ENCODE measurements at places on chromosomes 7 and 10.

GRCh38 chr7:14590206-14590605 is 312.3 kb downstream of the DGKB start:
- no peak for DNase-seq

- no peak for DNase-seq
These were observed 122.8 kb upstream of the CTTNBP2 start for GRCh38 chr7:117995850-117996650.

DNA sequence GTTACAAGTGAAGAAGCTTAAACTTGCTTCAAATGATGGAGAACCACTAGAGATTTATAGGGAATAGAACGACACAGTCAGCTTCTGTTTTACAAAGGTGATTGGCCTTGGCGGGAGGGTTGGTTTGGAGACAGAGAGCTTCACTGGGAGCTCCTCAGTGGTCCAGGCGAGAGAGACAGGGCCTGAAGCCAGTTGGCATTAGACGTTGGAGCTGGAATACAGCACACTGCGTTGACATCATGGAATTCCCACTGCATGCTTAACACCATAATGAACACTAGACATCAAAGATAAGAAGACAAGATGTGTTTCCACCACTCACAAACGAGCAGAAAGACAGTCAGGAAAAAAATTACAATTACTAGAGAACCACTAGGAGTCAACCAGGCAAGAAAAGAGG is 67.8 kb downstream of the TBXAS1 start:
- no peak for DNase-seq

- no peak for DNase-seq
These were observed 483.0 kb downstream of the MAGI2 start for GRCh38 chr7:78970440-78970916.

DNA sequence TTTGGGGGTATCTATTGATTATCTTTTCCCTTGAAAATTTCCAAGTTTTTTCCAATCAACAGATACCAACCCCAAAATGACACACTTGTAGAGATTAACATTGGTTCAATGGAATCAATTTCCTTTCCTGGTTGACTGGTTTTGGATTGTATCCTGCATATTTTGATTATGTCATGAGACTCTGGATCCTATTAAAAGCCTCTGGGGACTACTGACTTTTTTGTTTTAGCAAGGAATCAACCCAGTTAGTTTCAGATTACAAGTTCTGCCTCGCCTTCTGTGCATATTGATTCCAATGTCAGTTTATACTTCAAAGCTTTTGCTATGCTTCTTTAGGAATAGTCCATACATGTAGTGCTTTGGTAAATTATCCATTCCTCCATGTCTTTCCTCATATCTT is 29.2 kb downstream of the COPG2 start:
- no peak for DNase-seq

GRCh38 chr10:63286754-63287264 is 153.7 kb downstream of the NRBF2 start:
- no peak for DNase-seq

GRCh38 chr7:70695795-70696083 is 436.2 kb upstream of the GALNT17 start:
- no peak for DNase-seq

DNA sequence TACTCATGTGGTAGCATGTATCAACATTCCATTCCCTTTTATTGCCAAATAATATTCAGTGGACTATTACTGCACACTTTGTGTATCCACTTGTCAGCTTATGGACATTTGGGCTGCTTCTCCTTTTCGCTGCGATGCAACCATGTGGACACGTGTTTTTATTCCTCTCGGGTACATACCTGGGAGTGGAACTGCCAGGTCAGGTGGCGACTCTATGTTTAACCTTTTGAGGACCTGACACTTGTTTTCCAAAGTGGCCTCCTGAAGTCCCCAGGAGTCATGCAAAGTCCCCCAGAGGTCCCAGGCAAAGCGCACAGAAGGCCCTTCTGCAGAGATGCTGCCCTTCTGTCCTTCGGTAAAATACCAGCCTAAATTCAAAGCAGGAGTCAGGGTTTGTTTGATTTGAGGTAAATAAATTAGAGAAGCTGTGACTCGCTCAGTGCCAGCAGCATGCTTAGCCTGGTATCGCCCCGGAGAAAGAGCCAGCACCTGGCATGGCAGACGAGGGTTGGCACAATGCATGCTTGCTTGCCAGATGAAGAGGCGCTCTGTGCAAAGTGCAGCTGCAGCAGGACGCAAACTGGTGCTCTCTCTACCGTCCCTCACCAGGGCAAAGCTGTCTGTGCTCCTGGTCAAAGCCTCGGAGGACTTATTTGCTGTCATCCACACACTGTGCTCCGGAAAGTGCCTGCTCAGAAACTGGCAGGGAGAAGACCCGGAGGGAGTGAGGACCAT is 37.8 kb downstream of the HIPK2 start:
- no peak for DNase-seq

- no peak for DNase-seq
These were observed 614.7 kb downstream of the PTPRN2 start for GRCh38 chr7:157972914-157973313.

DNA sequence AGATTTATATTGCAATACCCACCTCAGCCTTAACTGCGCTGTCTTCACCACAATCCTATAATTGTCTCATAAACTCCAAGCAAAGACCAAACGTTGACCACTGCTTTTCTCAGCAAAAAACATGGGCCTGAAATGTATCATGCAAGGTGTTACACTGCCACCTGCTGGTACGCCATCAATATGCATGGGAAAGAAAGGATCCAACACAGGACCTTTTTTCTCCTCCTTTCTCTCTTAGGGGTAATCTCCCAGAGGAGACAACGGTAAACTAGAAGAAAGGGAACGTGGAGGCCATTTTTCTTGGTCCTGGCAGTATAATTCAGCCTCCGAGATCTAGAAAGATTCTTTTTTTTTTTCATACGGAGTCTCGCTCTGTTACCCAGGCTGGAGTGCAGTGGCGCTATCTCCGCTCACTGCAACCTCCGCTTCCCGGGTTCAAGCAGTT is 79.1 kb upstream of the MPP7 start:
- peak; percentile 88 for DNase-seq

- no peak for DNase-seq
These were observed 31.7 kb upstream of the C10orf90 start for GRCh38 chr10:126702181-126702580.

GRCh38 chr7:132856416-132856815 is 225.5 kb downstream of the CHCHD3 start:
- no peak for DNase-seq

- no peak for DNase-seq
These were observed 62.7 kb upstream of the VIPR2 start for GRCh38 chr7:159207393-159207792.

DNA sequence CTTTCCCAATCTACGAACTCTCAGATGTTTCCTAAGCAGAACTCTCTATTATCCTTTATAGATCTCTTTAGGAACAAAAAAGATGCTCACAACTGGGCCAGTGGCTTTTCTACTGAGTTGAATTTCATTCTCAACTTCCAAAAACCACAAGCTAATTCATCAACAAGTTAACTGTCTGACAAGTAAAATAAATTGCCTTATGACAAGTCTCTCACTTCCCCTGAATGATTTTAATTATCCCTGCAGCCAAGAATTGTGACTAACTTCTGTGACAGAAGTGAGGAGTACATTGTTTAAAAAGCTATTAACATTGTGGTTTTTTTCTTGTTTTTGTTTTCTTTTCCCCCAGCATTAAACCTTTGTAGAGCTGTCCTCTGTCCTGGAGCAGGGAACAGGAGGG is 343.1 kb downstream of the HPSE2 start:
- DNase-seq = no peak

GRCh38 chr7:105222953-105223352 is 165.8 kb downstream of the SRPK2 start:
- DNase-seq = no peak

DNA sequence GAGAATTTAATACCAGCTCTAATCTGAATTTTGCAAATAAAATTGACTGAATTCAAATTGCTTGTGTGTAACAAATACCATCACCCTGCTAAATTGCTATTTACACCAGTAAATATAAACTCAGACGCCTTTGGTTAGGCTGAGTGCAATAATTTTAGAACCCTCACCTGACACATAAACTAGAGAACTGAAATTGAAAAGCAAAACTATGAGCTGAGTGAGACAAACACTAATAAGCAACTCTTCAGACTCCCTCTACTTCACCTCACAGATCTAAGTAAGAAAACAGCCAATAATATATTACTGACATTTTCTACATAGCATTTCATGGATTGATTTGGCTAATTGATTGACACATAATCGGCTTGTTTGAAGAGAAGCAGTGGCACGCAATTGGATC is 621.2 kb downstream of the REEP3 start:
- no peak for DNase-seq

DNA sequence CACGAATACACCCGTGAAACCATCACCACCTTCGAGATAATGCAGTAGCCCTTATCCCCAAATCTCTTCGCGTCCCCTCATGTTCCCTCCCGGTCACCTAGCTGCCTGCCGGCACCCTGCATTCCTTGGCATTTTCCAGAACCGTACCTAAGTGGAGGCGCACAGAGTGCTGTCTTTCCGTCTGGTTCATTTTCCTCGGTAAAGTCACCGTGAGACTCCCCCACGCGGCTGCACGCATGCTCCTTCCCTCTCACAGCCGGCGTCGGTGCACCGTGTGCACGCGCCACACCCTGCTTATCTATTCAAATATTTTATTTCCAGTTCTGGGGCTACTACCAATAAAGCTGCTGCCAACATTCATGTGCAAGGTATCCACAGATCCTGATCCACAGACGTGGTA is 65.5 kb upstream of the NKX6-2 start:
- DNase-seq = no peak

GRCh38 chr10:30455816-30456215 is 21.8 kb downstream of the MAP3K8 start:
- no peak for DNase-seq

GRCh38 chr10:113552014-113552413 is 839 bp upstream of the HABP2 start:
- no peak for DNase-seq

DNA sequence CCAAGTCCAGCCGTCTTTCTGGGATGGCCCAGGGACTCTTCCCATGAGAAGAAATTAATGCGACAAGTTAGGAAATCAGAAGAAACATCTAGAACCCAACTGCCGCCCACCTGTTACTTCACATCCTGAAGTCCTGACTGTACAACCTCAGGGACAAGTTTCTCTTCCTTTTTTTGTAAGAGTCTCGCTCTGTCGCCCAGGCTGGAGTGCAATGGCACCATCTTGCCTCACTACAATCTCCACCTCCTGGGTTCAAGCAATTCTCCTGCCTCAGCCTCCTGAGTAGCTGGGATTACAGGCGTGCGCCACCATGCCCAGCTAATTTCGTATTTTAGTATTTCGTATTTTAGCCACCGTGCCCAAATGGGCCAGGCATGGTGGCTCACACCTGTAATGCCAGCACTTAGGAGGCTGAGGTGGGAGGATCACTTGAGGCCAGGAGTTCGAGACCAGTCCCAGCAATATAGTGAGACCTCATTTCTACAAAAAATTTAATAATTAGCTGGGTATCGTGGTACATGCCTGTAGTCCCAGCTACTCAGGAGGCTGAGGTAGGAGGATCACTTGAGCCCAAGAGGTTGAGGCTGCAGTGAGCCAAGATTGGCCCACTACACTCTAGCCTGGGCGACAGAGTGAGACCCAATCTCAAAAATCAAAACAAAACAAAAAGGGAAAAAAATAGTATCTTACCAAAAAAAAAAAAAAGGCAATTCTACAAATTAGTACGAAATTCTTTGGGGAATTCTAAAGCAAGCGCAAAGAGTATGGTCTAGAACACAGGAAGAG is 20.8 kb downstream of the LAT2 start:
- DNase-seq = no peak

GRCh38 chr10:76769582-76769981 is 868.0 kb downstream of the KCNMA1 start:
- no peak for DNase-seq

DNA sequence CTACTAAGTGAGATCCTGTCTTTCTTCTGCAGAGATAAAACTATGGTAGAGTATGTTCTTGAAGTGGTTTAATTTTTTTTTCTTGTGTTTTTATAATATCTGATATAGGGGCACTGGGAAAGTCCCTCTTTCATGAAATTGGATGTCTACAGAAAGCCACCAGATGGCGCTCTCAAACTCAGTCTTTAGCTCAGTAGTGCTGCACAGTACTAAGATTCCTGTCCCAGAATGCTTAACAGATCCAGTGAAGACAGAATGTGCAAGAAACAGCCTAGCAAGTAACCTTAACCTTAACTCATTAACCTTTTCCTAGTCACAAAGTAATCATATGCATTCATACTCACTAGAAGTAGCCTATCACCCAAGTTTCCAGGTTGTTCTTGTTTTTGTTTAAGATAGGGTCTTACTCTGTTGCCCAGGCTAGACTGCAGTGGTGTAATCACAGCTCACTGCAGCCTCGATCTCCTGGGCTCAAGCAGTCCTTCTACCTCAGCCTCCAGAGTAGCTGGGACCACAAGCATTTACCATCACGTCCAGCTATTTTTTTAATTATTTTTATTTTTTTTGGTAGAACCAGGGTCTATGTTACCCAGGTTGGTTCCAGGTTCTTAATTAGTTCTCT is 56.7 kb downstream of the IDE start:
- peak; percentile 69 for DNase-seq

- DNase-seq = no peak
These were observed 370.7 kb upstream of the MGMT start for GRCh38 chr10:129096065-129096984.

GRCh38 chr7:33458581-33458980 is 329.2 kb downstream of the BBS9 start:
- no peak for DNase-seq

DNA sequence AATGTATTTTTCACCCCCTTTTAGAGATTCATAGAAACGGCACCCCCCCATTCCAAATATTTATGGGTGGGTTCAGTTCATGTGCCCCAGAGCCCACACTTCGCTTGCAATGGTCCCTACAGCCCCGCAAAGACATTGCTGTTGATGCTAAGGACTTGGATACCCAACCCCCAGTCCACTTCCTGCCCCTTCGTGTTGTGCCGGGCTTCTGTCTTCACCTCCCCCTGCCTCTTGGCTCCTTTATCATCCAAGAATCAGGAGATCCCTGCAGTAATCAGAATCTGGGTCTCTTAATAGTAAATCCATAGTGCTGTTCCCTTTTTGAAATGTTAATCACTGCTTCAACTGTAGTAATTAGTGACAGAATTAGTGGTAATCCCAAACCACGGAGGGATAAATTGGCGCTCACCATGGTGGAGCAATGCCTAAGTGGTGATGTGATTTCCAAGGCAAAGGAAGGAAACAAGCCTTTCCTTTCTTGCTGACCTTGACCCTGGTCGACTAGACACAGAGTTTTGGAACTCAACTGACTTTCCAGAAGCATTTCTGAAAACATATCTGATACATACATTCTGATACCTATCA is 67.7 kb downstream of the HK1 start:
- no peak for DNase-seq

DNA sequence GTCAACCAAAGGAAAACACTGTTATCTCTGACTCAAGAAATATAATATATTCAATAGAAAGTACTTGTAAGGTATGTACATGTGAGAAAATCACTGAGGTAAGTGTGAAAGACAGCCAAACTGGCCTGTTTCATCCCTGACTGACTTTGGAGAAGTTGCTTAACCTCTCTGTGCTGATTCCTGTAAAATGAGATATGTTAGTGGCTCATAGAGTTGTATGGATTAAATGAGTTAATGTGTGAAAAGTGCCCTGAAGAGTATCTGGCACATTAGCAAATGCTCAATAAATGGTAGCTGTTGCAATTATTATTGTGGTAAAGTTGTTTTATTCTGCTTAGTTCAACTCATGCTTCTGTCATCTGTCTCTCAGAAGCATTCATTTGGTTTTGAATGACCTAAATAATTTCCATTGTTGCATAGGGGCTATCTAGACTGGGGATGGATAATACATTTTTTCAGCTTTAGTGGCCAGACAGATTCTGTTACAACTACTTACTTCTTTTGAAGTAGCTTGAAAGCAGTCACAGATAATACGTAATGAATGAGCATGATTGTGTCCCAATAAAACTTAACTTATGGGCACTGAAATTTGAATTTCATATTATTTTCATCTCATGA is 84.3 kb downstream of the SKAP2 start:
- no peak for DNase-seq

Measured in CD4-positive, alpha-beta T cell treated with Interleukin-1 beta for 1 hour (primary cell).